ENCODE measurements at places on chromosomes 1 and 21. TPM values are rescaled to one million over a fixed set of nuclear protein-coding genes. Genes with fewer than 3 reads are reported as not detected.

Gene INSRR
- total RNA-seq = 5.2 TPM

GRCh38 chr1:115545096-115545720 is 96.6 kb upstream of the VANGL1 start:
- DNase-seq = no peak

- no peak for DNase-seq
Observed at GRCh38 chr1:155342842-155343241, 22.1 kb downstream of the RUSC1 start.

DNA sequence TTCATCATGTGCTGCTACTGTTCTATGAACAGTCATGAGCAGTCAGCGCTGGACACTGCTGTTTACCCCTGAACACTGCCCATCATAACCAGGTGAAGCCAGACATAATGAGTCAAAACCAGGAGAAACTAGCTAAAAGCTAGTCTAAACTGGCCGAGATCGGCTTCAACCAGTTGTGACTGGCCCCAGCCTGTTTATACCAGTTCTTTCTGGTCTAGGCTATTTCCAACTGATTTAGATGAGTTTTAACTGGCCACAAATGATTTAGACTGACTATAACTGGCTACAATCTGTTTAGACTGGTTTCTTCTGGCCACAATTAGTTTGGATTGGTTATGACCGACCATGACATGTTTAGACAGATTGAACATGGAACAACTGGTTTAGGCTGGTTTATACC is 348.3 kb upstream of the CAMK1G start:
- DNase-seq = no peak

- peak; percentile 96 for DNase-seq
Observed at GRCh38 chr1:23530747-23531561, at the start of gene E2F2. Gene E2F2 (minus strand): TSS chr1:23531233. CDS start chr1:23530793, 440 bp downstream.

DNA sequence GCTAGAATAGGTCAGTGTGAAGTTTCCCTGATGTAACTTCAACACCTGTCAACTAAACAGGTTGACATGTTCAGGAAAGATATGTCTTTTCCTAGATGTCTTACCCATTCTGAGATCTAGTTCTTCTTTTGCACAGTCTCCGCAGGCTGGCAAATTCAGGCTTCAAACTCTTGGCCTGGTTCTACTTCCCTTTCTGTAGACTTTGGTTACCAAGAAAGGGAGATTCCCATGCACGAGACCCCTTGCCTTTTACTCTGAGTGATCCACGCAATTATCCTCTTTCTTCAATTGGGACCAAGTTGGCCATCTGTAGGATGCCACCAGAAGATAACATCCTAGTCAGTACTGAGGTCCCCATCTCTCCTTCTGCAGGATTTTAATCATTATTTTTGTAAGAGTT is 2.0 kb downstream of the CFAP45 start:
- no peak for DNase-seq

DNA sequence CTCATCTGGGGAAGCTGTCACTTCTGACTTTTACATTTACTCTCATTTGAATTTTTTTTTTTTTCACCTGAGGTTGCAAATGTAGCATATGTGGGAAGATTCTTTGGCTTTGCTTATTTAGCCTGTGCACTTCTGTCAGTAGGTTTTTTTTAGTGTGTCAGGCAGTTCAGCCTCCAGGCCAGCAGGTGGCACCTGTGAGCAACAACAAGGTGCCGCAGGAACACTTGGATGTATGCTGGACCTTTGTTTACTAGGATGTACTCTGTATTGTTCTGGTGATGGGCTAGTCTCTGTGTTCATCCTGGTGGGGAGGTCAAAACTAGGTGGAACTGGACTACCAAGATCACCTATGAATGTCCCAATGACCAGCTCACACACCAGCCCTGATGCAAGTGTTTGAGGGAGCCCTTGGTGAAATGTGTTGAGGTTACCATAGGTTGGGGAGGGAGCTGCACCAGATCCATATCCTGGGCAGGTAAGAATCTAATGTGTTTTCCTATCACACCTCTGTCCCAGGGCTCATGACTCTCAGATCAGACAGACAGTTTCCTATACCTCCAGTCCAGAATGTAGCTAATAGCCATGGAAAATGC is 618.2 kb downstream of the BRINP3 start:
- no peak for DNase-seq

- DNase-seq = no peak
Observed at GRCh38 chr1:216765346-216766300, 42.4 kb upstream of the ESRRG start.

- DNase-seq = no peak
Observed at GRCh38 chr1:171581766-171582165, 40.3 kb upstream of the MYOCOS start.

Gene OPRD1
- 1.4 TPM for total RNA-seq

- DNase-seq = peak; percentile 74
Observed at GRCh38 chr1:39409055-39409816, 82.2 kb upstream of the BMP8A start.

GRCh38 chr1:201734786-201735185 is 94.2 kb upstream of the IPO9 start:
- no peak for DNase-seq

Gene FMO3
- 3.5 TPM for total RNA-seq

Gene FCN3
- 0.44 TPM for total RNA-seq

DNA sequence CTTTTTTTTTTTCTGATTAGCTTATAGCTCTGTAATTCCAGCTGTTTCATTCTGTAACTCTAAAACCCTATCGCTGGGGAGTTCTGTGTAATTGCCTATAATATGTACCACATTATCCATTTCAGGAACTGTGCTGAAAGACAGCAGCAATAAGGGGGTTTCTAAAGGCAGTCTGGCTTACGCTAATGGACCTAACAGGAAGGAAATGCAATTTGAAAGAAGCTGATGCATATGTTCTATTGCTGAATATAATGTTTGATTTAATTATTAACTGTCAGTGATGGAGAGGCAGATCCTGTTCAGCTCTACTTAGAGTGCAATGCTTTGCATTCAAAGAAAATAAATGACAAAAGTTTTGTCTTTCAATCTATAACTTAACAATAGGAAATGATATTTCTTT is 209.4 kb upstream of the SNX7 start:
- no peak for DNase-seq

Gene LRRC71
- 4.5 TPM for total RNA-seq

- no peak for DNase-seq
Observed at GRCh38 chr1:7664893-7665250, 106.2 kb upstream of the VAMP3 start.

- no peak for DNase-seq
Observed at GRCh38 chr1:48120621-48121020, 101.9 kb upstream of the SLC5A9 start.
